ENCODE measurements at places on chromosomes 5 and 9.

DNA sequence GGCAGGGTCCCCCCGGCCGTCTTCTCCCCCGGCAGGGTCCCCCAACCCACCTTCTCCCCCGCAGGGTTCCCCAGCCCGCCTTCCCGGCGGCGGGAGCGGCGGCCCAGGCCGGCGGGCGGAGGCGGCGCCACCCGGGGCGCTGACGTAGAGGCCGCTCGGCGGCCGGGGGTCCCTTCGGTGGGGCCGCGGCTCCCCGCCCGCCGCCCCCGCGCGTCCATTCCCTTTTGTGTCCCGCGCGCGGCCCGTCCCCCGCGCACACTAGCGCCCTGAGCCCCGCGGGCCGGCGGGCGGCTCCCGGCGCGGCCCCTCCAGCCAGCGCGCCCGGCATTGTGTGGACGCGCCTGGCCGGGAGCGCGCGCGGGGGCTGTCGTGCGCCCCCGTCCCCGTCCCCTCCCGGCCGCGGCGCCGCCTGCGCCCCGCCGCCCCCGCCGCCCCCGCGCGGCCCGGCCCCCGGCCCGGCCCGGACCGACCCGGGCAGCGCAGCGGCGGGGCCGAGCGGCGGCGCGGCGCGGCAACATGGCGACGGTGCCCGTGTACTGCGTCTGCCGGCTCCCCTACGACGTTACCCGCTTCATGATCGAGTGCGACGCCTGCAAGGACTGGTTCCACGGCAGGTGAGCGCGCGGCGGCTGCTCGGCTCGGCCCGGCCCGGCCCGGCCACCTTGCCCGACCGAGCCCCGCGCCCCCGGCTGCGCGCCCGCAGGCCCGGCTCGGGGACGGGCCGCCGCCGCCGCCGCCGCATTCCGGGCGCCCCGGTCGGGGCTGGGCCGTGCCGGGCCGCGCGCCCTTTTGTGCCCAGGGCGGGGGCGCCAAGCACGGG, at the start of gene PHF2:
TSS of gene PHF2 (plus strand) at position 327 of the 820 bp plus-strand sequence. CDS start at position 517, 190 bp downstream.
- H3K4me3 ChIP-seq, result peak within 1 kb of the TSS; percentile 90
- H3K27ac ChIP-seq, result peak within 1 kb of the TSS; percentile 90
- DNase-seq, result peak; percentile 72
- peaks cover 5% of the 10 kb centered on the region for H3K36me3 ChIP-seq

DNA sequence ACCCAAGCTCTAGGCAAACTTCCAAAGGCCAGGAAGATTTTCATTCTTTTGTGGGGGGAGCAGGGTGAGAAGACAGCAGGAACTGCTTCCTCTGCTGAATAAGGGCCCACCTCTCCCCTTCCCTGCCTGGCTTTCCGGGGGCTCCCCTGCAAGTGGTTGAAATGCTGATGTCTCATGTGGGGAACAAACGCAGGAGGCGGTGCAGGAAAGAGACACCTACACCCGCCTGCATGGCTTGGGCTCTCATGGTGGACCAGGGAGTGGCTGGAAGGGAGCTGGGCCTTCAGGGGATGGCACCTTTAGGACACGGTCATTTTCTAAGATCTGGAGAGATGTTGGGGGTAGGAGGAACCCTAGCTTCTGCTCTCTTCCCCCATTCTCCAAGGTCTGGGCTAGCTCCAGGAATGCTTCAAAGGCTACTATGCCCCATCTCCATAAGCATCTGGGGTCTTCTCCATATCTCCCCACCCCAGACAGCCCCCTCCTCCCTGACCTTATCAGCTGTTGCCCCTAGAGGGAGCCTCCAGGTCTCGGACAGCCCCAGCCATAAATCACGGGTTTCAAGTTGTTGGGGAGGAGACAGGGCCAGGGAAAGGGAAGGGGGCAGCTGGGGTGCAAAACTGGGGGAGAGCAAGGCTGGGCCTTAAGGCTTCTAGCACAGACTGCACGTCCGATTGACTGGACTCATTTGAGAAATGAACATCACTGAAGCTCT, 76.6 kb downstream of the PSD2 start:
- no peak overlapping the region for H3K27ac ChIP-seq
- peaks cover 6% of the 10 kb centered on the region for H3K4me1 ChIP-seq
- H3K27me3 ChIP-seq, result peaks cover 5% of the 10 kb centered on the region

- peaks cover 11% of the 10 kb centered on the region for H3K4me1 ChIP-seq
- H3K27ac ChIP-seq, result no peak overlapping the region
- H3K27me3 ChIP-seq, result peaks cover 2% of the 10 kb centered on the region
- no peak overlapping the region for H3K4me3 ChIP-seq
Observed at GRCh38 chr5:68744206-68744605, 349.6 kb upstream of the SLC30A5 start.

DNA sequence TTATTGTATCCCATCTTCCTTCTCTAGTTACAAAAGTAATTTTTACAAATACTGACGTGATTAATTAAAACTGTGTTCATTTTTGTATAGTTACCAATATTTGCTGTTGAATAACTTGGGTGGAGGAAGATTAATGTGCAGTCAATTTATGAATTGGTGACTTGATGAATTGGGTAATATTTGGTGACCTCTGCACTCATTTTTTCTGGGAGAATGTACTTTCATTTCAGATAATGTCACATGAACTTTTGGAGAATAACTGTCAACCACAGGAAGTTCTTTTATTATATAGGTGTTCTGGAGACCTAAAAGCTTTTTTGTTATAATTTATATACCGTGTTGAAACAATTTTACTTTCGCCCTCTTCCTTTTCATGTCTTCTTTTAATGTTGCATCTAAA, 26.4 kb upstream of the FKTN start:
- DNase-seq, result no peak
- H3K4me1 ChIP-seq, result peaks cover 15% of the 10 kb centered on the region
- H3K27me3 ChIP-seq, result no peaks in the 10 kb centered on the region
- H3K36me3 ChIP-seq, result peaks cover 18% of the 10 kb centered on the region
- peak overlapping the region; percentile 51 for H3K4me3 ChIP-seq

- H3K27ac ChIP-seq, result no peak overlapping the region
- DNase-seq, result no peak
- H3K27me3 ChIP-seq, result no peaks in the 10 kb centered on the region
Observed at GRCh38 chr5:6340100-6340499, 38.2 kb downstream of the MED10 start.

DNA sequence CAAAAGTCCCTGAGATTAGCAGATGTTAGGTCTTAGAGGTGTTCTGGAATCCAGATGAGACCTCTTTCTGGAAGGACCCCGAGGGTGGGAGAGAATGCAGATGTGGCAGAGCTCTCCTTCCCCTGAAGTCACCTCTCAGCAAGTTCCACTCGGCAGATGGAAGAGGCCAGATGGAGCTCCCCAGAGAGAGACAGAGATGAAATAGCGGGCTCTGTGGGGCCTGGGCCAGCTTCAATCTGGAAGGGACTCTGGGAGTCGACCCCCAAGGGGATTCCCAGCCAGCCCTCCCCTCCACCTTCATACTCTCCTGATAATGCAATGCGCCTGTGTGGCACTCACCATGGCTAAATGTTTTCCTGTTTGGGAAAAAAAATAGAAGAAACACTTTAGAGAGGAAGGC, 60.2 kb downstream of the WNK2 start:
- no peak overlapping the region for H3K4me3 ChIP-seq
- H3K36me3 ChIP-seq, result no peaks in the 10 kb centered on the region
- DNase-seq, result no peak
- no peaks in the 10 kb centered on the region for H3K27me3 ChIP-seq
- no peaks in the 10 kb centered on the region for H3K4me1 ChIP-seq

- H3K4me1 ChIP-seq, result peaks cover 15% of the 10 kb centered on the region
- DNase-seq, result peak; percentile 35
- H3K27me3 ChIP-seq, result no peaks in the 10 kb centered on the region
Observed at GRCh38 chr5:179731791-179732411, 721 bp upstream of the MAML1 start.

All from activated naive CD8-positive, alpha-beta T cell treated with anti-CD3 and anti-CD28 coated beads, Interleukin-2, amount 10 ng/mL, durations not matched to agents 7 days and 5 days (primary cell).